Chondrocyte (in vitro differentiated cells): ENCODE measurements at places on chromosomes 6 and 20. TPM values are rescaled to one million over a fixed set of nuclear protein-coding genes. Genes with fewer than 3 reads are reported as not detected.

- no peak for DNase-seq
These were observed 159.3 kb upstream of the MARCKS start for GRCh38 chr6:113697632-113698410.

- no peak for DNase-seq
These were observed 11.1 kb upstream of the HTR1B start for GRCh38 chr6:77474286-77474956.

DNA sequence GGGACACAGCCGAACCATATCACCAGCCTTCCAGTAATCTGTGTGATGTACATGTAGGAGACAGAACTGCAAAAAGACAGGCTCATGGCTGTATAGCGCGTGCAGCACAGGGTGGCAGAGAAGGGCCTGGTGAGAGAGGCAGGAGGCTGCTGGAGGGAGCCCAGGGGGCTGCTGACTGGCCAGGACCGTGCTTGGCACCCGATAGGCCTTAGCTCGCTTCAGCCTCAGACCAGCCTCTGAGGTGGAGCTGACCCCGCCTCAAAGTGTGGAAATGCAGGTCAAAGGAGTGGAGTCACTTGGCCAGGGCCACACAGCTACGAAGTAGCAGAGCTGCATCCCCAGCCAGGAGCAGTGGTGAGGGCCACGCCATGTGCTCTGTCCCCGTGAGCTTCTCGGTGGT lies 707.6 kb downstream of the QKI start:
- no peak for DNase-seq

GRCh38 chr6:163820745-163821458 lies 406.4 kb downstream of the QKI start:
- no peak for DNase-seq

DNA sequence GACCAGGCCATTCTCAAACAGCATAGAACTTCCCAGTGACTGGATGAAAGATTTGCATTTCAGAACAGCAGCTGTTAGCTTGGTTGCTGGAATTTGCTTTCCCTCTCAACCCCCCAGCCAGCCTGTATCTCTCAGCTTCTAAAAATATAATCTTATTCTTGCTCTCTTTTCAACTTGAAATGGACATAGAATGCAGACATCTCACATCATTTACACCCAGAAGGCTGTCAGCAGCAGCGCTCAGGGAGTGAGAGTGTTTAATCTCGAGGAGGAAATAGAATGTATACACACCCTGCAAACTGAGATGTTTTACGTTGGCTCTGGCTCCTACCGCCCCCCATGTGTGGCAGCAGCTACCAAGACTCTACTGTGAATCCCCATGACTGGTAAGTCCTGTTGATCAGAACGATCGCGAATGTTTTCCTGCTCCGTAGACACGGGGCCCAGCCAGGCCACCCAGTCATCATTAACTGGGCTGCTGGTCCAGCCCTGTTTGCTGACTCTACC lies 163.4 kb upstream of the SLC24A3 start:
- no peak for DNase-seq

- DNase-seq, result no peak
These were observed 46.1 kb upstream of the ADGRF5 start for GRCh38 chr6:46967826-46968349.

- no peak for DNase-seq
These were observed 267.0 kb downstream of the TMEM242 start for GRCh38 chr6:157056275-157056674.

DNA sequence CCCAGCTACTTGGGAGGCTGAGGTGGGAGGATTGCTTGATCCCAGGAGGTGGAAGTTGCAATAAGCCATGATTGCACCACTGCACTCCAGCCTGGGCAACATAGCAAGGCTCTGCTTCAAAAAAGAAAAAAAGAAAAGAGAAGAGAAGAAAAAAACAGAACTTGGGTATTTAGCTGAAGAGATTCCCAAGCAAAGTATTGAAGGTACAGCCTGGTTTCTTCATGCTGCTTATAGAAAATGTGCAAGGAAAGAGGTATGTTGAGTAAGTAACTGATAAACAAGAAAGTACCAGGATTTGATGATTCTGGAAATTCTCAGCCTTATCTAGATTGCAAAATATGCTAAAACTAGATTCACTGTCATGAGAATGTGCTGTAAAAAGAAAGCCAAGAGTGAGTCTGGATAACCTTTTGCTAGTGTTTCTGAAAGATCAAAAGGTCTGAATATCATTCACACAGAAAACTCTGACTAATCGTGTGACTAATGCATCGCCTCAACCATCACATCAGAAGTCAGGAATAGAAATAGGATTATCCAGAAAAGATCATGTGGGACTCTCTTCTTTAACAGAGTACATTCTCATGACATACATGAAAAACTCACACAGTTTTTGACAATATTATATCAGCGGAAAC lies 32.4 kb upstream of the NOP56 start:
- no peak for DNase-seq

GRCh38 chr6:77341058-77341986 lies 122.0 kb downstream of the HTR1B start:
- no peak for DNase-seq

DNA sequence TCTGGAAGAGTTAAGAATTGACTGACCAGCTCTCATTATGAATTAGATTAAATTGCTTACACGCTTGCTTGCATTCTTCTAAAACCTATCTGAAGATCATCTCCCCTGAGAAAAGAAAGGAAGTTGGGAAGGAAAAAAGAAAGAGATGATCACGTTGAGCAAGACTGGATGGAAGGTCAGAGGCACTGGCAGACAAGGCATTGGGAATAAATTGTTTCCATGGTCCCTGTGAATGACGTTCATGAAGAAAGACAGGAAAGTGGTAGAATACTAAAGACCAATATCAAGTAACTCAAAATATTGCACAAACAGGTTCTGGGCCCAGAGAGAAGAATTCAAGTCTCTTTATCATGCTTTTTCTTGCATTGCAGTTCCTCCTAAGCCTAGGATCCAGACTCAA lies 1045.4 kb upstream of the MAP3K7 start:
- DNase-seq, result no peak

- no peak for DNase-seq
These were observed 122.9 kb downstream of the SLC24A3 start for GRCh38 chr20:19335341-19335740.

DNA sequence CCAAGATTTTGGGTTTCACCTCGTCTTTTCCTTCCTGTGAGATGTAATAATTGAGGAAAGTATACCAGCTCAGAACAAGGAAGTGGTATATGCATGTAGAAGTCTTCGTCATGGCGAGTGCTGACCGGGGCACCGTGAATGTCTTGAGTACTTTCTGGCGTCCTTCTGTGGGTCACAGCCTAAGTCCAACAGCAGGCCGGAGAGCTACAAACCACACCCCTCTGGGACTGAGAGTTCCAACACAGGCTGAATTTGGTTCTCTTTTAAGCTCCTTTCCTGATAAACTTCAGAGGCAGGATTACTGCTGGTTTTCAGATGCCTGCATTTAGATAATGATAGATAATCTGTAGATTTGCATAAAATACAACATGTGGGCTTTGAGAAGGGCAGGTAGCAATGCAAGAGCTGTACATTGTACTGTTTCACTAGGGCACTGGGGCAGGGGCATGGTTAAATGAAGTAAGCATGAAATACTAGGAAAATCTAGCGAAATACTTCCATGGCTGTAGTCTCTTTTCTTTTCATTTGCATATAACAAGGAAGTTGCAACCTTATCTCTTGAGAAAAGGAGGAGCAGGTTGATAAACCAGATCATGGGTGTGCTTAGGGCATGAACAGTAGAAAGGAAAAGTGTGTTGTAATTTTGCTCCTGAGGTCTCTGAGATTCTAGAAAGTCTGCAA lies at the start of gene ADTRP:
ADTRP (minus strand) TSS at position 156 of the 681 bp plus-strand sequence; CDS start at position 112, 44 bp downstream.
- DNase-seq, result no peak

- DNase-seq, result no peak
These were observed 141.5 kb upstream of the TOP1 start for GRCh38 chr20:40887105-40887504.

DNA sequence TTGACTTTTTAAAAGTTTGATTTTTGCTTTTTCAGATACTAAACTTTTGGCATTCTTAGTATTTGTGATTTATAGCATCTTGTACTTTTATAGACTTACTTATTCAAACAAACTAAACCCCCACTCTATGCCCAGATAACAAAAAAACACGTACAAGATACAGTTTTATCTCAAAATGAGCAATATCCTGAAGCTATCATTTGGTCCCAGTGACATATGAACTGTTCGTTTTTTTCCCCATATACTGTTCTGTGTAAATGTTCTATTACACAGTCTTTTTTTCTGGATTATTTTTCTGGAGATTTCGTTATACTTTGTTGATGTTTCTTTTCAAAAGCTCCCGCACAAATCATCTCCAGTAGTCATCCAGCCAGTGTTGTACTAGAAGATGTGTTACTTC lies 27.3 kb upstream of the SERINC3 start:
- DNase-seq, result no peak

DNA sequence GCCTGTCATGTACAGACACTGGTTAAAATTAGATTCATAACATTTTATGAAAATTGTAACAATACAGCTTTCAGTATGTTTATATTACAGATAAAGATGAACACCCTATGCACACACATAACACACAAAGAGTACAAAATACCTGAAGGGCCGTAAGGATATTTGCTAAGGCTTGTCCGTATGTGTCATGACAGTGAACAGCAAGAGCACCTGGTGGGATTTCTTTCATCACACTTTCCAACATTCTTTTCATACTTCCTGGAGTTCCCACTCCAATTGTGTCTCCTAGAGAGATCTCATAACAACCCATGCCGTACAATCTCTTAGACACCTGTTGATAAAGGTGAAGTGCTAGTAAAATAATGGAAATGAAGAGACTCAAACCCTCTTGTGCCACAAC lies 83.7 kb downstream of the HMGCLL1 start:
- no peak for DNase-seq

GRCh38 chr6:126955621-126956020 lies 162.8 kb upstream of the RSPO3 start:
- DNase-seq, result no peak

GRCh38 chr6:8875986-8876385 lies 440.6 kb upstream of the SLC35B3 start:
- DNase-seq, result no peak

DNA sequence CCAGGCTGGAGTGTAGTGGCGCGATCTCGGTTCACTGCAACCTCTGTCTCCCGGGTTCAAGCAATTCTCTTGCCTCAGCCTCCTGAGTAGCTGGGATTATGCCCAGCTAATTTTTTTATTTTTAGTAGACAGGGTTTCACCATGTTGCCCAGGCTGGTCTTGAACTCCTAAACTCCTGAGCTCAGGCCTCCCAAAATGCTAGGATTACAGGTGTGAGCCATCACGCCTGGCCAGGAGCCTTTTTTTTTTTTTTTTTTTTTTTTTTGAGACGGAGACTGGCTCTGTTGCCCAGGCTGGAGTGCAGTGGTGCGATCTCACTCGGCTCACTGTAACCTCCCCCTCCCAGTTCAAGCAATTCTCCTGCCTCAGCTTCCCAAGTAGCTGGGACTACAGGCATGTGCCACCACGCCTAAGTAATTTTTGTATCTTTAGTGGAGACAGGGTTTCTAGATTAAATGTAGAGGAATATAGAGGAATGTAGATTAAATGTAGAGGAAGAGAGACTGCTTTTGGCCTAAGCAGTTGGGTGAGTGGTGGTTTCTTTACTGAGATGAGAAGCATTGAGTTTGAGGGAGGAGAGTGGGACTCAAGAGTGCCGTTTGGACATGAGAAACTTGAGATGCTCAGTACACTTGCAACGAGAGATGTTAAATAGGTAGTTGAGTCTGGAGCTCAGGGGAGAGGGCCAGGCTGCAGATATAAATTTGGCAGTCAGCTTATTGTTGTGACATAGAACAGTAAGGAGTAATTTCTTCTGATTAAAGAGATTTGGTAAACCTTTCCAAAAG lies 16.7 kb downstream of the VAPB start:
- DNase-seq, result no peak

DNA sequence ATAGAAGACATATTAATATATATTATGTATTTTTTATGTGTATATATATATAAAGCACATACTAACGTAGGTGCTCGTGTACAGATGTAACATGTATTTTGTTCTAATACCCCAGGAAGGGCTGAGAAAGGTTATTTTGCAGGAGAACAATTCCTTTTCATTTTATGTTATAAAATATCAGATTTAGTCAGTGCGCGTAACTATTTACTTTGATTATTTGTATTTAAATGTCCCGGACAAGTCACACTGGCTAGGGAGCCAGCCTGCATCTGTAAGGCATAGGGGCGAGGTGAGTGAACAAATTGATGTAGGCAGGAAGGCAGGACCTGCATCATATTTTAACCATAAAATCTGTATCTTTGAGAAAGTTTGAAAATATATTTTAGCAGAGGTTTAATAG lies 74.1 kb downstream of the BMP7 start:
- no peak for DNase-seq

GRCh38 chr6:130934848-130935585 lies 107.8 kb downstream of the SMLR1 start:
- no peak for DNase-seq

DNA sequence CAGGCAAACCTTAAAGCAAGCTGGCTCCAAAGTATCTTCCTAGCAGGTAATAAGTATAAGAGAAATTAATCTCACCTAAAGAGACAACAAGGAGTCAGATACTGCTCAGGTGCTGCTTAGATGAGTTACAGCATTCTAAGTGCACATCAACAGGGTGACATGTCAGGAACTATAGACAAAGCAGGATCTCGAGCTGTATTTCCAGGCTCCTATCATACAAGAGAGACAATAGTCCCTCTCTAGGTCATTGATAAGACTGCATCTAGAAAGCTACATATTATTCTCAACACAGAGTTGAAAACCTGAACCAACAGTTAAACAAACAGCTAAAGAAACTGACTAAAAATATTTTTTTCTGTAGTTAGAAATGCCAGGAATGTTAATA lies 3.9 kb downstream of the PTPRK start:
- no peak for DNase-seq

GRCh38 chr20:39356908-39357307 lies 394.8 kb downstream of the DHX35 start:
- DNase-seq, result no peak

GRCh38 chr6:221531-222349 lies 70.5 kb upstream of the DUSP22 start:
- DNase-seq, result no peak

DNA sequence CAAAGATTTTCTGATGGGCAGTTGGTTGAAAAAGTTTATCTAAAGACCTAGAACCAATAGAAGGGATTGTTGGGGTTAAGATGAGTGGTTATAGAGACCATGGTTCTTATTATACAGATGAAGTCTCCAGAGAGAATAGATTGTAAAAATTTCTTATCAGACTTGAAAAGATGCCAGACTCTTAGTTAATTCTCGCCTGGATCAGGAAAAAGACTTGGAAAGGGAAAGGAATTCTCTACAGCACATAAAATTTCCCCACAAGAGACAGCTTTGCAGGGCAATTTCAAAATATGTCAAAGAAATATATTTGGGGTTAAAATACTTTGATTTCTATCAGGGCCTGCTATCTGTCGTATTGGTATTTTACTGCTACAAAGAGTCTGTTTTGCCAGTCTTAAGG lies 582.6 kb downstream of the UTRN start:
- no peak for DNase-seq

The OXT gene
- total RNA-seq, result not detected in 3 replicates

The SOX18 gene
- 2.1 to 2.8 TPM (median 2.3 TPM) in 3 replicates for total RNA-seq

The DYNLT2 gene
- total RNA-seq, result 0.64 to 1.4 TPM (median 0.85 TPM) in 3 replicates

The GPR6 gene
- not detected in 3 replicates for total RNA-seq

The PSMA7 gene
- 218 to 238 TPM (median 226 TPM) in 3 replicates for total RNA-seq

The TPMT gene
- total RNA-seq, result 6.7 to 7.3 TPM (median 6.9 TPM) in 3 replicates

The MMP24 gene
- 1.1 to 2.6 TPM (median 2.4 TPM) in 3 replicates for total RNA-seq

The OTOR gene
- total RNA-seq, result not detected in 3 replicates
